ENCODE measurements at places on chromosomes 4 and X.

GRCh38 chr4:162661913-162662312 is 498.1 kb upstream of the FSTL5 start:
- no peak for DNase-seq

DNA sequence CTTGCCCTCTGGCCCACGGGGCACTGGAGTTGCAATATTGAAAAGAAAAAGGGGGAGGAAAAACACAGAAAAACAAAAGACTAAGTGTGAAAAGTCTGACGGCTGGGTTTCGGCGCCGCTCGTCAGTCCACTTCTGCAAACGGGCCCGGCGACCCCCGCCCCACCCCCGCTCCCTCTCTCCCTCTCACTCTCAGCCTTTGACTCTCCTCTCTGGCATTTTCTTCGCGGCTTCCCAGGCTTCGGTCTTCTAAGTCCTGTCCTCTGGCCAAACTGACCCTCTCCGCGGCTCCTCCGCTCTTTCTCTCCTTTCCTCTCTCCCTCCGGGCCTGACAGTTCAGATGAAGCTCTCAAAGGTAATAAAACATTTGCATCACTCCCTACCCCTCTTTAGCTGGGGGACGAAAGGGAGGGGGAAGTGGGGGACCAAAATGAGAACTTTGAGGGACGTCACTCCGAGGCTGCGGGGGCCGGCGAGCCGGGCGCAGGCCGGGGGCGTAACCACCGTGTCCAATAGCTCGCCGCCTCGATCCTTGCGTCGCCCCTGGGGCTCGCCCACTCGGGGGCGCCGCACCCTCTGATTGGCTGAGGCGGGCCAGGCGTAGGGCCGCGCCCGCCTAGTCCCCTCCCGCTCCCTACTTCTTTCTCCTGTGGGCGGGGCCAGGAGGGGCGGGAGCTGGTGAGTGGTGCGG is at the start of gene NKX6-1:
Gene NKX6-1 (minus strand): TSS at position 358 of the 689 bp plus-strand sequence. CDS start 1,064 bp downstream, outside the sequence.
- DNase-seq, result no peak

DNA sequence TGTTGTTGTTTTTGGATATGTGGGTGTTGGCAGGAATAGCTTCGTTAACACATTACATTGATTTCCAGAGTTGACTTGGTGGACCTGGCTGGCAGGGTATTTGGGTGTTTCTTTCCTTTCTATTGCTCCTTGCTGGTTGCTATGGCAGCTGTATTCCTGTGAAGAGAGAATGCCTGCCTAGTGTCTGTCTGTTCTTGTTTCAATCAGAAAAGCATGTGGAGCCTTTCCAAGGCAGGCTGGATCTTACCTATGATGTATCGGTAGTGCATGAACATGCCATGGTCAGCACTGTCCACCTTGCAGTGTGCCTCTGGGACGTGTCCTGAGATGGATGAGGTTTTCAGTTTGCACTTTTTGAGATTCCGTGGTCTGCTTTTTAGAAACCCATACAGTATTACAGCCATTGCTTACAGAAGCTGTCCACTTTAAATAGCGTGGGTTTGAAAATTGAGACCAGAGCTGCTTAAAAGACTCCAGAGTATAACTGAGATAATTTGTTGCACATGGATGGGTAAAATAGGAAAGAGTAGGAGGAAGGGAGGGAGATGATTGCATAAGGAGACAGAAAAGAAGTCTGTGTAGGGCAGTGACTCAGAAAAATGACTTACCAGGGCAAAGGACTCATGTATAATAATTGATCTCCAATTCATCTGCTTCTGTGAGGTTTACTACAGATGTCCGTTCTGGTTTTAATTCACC is 20.0 kb upstream of the AADAT start:
- DNase-seq, result no peak

DNA sequence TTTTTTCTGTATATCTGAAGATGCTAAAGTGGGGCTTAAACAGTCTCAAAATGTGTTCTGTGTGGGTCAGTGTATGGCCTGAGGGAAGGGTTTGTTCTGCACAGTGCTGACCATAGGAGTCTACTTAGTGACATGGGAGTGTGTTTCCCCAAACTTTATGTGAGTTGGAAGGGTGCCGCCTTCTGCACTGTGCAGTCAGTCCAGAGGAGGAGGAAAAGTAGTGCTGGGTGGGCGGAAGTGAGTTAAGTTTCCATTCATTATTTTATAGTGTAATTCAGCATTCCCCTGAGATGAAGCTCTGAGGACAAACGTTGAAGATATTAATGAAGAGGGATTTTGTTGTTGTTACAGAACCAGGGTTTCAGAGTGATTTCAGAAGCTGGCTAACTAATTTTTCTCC is 2.9 kb downstream of the CHST7 start:
- DNase-seq, result no peak

DNA sequence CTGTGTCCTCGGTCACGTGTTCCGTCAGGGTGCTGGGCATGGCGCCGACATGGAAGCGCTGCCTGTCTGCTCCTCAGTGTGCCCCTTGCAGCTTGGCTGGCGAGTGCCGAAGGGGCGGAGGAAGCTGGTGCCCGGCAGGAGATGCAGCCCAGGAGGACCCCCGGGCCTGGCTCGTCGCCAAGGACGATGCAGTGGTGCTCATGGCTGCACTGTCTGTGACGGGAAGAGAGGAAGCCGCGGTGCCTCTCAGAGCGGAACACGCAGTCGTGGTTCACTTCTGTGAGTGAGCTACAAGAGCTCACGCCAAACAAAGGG is 38.1 kb downstream of the FGFRL1 start:
- no peak for DNase-seq

DNA sequence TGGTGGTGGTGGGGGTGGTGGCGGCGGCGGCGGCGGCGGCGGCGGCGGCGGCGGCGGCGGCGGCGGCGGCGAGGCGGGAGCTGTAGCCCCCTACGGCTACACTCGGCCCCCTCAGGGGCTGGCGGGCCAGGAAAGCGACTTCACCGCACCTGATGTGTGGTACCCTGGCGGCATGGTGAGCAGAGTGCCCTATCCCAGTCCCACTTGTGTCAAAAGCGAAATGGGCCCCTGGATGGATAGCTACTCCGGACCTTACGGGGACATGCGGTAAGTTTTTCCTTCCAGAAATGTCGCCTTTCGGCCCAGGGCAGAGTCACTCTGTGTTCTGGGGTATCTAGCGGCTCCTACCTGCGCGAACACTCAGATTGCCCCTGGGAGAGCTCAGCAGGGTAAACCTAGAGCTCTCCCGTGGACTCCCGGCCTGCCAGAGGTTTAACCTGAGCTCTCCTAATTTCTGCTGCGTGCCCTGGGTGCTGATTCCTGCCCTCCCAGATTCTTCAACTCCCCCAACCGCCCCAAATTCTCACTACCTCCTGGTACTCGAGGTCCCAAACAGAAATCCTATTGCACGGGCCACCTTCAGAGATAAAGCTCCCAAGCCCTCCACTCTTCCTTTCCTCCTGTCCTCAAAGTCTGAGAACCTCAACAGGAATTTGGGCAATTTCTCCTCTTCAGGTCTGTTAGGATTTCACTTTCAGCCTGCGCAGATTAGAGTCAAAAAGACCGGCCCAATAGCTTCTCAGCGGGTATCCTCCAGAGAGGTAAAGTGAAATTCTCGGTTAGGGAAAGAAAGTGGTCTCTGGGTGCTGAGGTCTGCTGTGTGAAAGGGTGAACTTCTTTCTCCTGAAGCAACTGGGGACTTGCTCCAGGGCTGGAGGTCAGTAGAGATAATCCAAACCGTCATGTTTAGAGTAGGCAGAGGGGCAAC is 2.9 kb downstream of the AR start:
- no peak for DNase-seq

DNA sequence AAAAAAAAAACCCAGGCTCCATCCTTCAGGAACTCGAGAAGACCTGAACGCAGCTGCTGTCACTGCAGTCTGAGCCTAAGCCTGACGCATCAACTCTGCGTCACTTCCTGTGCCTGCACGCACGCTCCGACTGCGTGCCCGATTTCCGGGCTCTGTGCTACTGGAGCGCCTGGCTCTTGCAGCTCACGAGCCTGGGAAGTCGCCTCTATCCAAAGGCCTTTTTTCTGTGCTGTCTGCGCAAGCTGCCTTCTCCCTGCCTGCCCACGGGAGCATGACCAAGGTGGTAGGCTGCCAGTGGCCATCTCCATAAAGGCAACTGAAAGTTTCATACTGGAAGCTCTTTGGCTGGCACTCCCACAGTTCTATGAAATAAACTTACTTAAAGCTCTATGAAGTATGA is 9.9 kb upstream of the GASK1B start:
- DNase-seq, result no peak

- no peak for DNase-seq
These were observed 61.9 kb downstream of the PPEF1 start for GRCh38 chrX:18769364-18769763.

- no peak for DNase-seq
These were observed 14.6 kb downstream of the FTHL17 start for GRCh38 chrX:31057291-31057690.

- DNase-seq, result no peak
These were observed 338.0 kb downstream of the SPOCK3 start for GRCh38 chr4:166896254-166896653.

- no peak for DNase-seq
These were observed 72.3 kb downstream of the STAG2 start for GRCh38 chrX:124033821-124034220.

DNA sequence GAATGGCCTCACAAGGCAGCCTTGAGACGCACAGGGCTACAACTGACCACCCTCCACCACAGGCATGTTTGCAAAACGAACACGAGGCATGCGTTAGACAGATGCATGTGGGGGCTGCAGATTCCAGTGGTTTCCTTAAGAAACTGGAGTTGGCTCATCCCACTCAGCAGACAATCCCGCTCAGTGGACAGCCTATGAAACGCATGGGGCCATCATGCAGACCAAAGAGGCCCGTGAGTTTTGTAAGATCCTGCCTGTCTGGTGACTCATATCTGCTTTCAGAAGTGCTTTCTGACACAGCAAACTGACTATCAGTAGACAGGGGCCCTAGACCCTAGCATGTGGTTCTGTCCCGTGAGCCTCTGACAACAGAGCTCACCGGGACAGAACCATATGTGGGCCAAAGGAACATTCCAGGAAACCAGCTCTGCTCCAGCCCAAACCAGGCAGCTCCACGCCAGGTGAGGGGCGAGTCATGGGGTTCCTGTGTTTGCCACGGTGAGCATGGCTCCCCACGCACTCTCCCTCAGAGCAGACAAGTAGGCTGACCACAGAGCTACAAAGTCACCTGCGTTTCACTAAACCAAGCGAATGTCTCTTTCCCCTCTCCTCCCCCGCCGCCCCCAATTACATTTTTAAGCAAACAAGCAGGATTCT is 74.4 kb downstream of the MTMR1 start:
- no peak for DNase-seq

- DNase-seq, result no peak
These were observed 32.9 kb upstream of the PTPN13 start for GRCh38 chr4:86561256-86561655.

Measured in stimulated activated CD8-positive, alpha-beta memory T cell treated with anti-CD3 and anti-CD28 coated beads, Interleukin-15, amount 100 ng/mL, for 4 hours (primary cell).